ENCODE measurements at places on chromosomes 7 and 10.
A peak's percentile ranks its signal among the peaks of the same experiment; 100 is the strongest.

DNA sequence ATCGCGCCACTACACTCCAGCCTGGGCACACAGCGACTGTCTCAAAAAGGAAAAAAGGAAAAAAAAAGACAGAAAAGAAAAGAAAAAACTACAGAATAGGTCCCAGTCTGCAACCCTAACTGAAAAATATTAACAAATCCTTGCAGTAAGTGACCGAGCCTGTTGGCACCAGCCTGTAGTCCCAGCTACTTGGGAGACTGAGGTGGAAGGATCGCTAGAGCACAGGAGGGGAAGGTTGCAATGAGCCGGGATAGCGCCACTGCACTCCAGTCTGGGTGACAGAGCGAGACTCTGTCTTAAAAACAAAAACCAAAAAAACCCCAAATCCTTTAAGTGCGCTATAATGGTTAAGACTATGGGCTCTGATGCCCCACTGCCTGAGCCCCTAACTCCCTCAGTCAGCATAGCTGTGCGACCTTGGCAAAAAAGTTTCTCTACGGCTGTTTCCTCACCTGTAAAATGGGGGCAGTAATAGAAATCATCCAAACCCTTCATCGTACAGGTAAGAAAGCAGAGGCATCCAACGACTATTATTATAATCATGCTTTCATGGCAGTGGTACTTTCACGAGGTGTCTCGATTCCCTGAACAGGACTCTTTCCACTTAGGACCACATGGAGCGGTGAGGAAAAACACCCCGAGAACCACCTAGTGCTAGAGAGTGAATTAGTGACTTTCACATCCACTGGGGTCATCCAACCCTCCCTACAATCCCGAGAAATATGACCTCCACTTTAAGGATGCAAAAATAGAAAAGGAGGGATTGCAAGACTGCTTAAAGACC is 755 bp downstream of the TOMM7 start:
- DNase-seq = no peak

GRCh38 chr7:36404639-36405408 is 15.2 kb downstream of the ANLN start:
- no peak for DNase-seq

DNA sequence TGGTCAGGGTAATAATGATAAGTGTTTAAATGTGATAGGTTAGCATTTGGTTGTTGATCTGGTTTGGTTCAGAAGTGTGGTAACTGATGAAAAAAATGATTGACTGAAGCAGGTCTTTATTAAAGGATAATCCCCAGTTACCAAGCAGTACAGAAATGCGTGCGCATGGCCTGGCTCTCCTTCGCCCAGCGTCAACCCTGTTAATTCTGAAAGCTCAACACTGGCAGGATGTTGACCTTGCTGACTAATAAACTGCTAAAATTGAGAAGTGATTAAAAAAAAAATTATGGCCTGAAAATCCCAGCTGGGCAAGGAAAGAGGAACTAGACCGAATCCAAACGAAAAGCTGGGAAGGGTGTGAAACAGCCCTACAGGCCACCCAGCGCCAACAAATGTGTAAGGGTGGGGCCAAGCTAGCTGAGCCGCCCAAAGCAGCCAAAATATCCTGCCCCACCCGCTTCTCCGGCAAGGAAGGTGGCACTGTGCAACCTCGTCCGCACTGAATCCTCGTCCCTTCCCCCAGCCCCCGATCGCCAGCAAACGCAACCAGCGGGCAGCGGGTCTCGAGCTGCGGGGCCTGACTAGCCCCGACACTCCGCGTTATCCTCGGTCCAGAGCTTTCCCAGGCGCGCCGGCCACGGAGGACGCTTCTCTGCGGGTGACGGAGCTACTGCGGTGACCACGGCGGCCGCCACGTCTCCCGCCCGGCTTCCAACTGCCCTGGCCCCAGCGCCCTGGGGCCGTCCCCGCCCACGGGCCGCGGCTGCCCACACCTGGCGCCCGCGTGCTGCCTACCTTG is 561 bp downstream of the SHTN1 start:
- DNase-seq = peak; percentile 2

DNA sequence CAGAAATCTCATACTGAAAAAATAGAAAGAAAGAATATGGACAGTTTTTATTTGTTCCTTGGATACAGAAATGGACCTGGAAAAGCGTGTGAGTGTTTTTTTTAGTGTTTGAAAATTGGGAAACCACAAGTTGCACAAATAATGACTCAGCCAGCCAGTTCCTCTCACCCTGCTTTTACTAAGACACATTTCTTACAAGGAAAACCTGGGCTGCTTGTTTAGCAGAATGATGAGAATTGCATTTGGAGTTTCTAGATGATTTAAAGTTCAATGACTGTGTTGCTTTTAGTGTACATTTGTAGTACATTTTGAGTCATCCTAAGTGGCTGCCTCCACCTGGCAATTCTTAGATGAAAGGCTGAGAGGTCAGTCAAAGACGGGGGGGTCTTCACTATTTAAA is 218.7 kb downstream of the ABCA13 start:
- no peak for DNase-seq

DNA sequence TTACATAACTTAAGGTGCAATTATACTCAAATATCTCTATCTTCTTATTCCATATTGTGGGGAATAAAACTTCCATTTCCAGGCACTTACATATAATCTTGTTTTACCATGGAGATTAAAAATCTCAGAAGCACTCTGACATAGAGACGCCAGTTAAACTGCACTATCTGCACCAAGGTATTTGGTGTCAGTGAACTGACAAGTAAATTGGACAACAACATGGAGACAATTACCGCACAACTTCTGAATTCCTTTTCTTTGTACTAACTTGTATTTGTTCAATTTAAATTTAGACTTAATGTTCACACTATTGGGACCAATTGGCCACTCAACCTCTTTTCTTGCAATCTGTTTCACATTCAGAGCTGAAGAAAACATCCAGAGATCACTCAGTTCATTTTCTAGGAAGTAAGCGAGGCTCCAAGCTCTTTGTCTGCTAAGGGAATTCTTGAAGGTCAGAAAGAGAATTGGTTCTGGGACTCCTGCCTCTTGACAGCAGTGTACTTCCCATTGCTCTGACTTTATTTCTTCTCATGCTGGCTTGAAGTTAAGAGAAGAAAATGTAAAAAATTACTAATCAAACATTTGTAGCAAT is 184.7 kb downstream of the CHCHD3 start:
- no peak for DNase-seq

GRCh38 chr10:88523739-88524400 is 59.2 kb downstream of the RNLS start:
- DNase-seq = no peak

DNA sequence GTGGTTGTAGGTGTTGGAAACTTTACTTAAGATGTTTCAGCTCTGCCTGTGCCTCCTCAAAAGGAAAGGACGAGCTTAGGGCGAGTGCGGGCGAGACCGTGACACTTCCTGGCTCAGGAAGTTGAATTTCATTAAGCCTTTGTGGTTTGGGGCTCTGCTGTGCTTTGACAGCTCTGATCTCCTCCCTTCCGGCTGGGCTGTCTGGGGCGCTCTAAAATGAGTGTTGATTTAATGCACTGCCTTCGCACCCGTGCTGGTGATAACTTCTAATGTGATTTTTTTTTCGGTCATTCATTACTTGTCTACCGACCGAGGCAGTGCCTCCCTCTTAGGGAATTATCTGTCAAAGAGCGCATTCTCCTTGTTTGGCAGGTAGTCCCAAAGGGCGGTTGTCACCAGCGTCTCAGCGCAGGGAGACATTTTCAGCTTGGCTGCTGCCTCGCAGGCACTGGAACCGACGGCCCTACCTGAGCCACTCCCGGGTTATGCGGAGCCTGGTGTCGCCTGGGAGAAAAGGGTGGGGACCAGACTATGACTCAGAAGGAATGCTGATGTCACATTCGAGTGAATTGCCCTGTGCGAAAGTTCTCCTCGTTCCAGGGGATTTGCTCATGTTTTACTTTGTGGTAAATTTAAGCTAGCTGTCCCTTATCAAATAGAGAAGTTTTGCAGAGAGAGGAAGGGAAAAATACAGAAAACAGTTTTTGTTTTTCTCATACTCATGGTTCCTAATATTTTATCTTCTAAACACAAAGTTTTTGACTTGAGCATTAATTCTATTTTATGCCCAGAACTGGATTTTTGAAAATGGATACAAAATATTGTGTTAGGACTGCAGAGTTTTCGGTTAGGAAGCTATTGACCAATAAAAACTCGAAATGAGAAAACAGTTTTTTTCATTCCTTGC is 920 bp downstream of the TES start:
- peak; percentile 82 for DNase-seq

DNA sequence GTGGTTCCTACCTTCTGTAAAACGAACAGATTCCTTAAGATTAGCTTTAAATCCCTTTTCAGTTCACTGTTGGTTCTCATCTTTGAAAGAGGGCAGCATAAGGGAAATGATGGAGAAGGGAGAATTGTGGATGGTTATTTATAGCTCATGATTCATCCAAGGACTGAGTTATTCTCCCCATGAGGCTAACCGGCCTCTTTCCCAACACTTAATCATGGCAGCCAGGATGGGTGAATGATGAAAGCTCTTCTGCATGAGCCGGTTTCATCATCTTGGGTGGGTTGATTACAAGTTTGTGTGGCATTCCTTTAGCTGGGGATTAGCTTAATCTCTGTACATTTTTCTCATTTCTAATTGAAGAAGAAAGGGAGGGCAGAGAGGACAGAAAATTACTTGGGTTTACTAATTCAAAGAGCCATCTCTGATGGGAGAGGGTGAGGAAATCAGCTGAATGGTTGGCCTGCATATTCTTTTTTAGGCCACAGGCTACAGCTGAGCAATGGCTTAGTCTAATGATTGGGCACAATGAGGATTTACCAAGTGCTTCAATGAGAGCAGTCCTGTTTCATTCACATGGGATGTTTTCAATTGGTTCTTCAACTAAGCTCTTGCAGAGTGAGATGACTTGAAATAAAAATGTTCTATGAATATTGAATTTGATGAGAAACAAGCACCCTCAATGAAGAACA is 250.0 kb downstream of the BMPER start:
- DNase-seq = peak; percentile 98

DNA sequence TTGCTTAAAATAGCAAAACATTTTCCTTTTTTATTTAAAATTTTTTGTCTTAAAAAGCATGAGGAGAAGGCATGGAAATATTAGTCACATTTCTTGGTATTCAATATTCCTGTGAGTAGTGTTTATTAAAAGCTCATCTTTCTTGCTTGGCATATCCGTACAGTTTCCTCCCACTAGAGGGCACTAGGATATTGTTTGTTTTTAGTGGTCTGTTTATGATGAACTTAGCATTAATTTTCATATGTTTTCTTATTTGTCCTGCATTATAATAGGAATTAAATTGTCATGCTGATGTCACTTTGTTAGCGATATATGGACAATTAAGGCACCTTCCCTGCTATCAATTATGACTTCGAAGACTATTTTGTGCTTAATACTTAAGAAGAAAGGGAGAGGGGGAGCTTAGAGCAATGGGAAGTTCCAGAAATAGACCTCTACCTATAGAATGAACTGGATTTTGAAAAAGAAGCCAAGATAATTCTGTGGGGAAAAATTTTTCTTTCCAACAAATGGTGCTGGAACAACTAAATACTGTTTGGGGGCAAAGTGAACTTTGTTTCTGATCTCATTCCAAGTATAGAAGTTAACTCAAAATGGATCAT is 91.0 kb upstream of the STRIP2 start:
- no peak for DNase-seq
